ENCODE measurements at places on chromosomes 1 and 21.

GRCh38 chr1:174049514-174049913, 27.4 kb upstream of the RC3H1 start:
- no peak for DNase-seq

GRCh38 chr1:46183079-46183847, 7.0 kb upstream of the P3R3URF start:
- DNase-seq: peak; percentile 72

DNA sequence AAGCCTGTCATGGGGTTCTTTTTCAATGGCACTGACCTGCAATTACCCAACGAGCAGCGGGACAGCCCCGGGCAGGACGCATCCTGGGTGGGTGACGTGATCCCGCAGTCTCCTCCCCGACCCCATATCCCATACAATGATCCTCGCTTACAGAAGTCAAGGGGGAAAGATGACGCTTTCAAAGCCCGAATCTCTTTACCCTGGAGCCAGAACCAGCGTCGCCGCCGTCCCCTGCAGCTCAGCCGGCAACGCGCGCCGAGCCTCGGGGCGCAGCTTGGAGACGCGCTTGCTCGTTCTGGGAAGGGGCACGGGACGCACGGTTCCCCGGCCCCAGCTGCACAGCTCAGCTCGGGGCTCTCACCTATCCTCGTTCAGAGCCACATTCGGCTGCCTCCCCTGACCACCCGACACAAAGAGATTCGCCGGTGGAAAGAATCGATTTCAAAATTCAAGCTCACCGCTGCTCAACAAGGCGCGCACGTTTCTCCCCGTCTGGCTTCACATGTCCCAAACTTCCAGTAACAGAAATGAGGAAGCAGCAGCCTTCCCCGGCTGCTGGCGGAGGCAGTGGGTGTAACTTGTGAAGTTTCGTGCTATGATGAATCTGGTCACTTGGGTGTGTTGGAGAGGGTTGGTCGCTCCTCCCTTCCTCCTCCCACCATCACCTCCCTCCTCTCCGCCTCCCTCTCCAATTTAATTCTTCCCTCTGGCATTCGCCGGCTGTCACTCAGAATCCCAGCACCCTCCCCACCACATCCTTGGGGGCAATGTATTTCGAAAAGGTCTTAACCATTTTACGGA, at the start of gene TIAM1:
TSS of gene TIAM1 (minus strand) at position 582 of the 801 bp plus-strand sequence. CDS start 77,289 bp downstream, outside the sequence.
- DNase-seq: peak; percentile 89

DNA sequence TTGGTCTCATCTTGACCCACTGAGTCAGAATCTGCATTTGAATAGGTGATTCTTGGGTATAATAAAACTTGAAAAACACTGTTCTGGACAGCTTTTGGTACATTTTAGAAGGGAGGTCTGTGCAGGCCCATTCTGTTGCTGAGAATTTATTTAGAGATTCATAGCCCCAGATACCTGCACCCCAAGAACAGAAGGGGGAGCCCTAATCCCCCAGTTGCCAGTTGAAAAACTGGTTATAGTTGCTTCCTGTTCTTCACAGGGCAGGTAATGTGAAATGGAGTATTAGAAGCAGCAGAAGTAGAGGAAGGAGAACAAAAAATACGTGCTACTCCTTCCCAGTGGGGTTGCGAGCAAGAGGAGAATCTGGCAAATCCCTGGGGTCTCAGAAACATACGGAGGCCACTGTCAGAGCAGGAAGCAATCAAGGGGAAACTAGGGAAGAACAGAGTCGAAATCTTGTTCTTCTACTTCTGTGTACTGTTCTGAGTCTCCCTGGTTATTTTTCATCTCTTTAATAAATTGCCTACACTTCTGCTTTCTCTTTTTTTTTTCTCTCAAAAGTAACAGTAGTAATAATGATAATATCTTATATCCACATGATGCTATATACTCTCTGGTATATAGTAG, 4.6 kb upstream of the CLCA2 start:
- peak; percentile 48 for DNase-seq

GRCh38 chr1:63628607-63629006, 35.4 kb downstream of the PGM1 start:
- no peak for DNase-seq

- DNase-seq: no peak
Observed at GRCh38 chr1:33960188-33960895, 96.5 kb downstream of the HMGB4 start.

DNA sequence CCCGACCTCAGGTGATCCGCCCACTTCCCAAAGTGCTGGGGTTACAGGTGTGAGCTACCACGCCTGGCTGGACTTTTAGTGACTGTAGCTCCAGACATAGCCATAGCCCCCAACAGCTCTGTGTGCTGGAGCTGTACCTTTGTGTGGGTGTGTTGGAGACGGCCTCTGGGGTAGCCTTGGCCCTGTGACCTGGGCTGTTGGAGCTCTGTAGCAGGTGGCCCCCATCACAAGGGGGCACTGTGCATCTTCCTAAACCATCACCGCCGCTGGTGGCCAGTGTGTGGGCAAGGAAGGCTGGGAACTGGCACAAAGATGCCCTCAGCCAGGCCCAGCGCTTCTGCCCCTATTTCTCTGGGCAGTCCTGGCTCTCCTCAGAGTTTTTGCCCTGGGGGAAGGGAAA, 38.4 kb upstream of the FOXO6 start:
- DNase-seq: no peak

GRCh38 chr1:36765785-36766300, 268.5 kb downstream of the GRIK3 start:
- DNase-seq: no peak

DNA sequence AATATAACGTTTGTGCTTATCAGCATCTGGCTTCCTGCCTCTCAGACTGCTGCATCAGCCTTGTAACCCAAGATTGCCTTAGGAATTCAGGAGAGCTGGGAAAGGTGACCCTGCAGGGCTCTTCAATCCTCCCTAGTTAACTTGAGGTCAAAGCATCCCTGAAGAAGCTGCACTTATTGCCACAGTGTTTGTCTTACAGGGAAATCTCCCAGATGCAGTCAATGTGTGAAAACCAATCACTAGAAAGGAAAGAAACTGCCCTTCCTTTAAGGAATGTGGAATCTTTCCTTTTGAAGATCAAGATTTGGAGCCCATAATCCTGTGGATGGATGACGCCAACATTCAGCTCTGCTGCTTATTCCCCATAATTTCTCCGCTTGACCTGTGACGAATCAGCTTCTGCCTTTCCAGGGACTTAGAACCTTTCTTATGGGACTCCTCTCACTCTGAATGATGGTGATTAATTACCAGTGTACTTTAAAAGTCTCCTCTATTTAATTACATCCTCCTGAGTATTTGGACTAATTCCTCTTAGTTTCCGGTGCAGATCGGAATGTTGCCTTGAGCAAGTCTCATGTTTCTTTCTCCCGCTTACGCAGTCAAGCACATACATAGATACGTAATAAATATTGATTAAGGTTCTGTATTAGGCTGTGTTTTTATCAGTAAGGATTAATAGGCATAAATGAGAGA, 14.4 kb downstream of the ADAMTS5 start:
- DNase-seq: peak; percentile 90

DNA sequence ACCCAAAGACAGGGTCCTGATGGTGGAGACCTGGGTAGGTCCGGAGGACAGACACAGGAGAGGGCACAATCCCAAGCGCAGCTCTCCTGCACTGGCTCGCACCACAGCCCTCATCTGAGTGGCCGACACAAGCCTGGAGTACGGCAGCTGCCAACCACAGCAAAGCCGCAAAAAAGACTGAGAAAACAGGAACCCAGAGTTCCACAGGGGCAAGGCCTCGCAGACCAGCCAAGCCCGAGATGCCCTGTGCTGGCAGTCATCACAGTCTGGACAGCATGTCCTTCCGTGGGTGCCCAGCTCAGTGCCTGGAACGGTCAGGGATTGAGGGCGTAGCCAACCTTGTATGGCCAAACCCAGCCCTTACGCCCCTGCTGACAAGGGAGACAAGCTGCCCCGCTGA, 11.4 kb downstream of the ZBTB48 start:
- DNase-seq: no peak

DNA sequence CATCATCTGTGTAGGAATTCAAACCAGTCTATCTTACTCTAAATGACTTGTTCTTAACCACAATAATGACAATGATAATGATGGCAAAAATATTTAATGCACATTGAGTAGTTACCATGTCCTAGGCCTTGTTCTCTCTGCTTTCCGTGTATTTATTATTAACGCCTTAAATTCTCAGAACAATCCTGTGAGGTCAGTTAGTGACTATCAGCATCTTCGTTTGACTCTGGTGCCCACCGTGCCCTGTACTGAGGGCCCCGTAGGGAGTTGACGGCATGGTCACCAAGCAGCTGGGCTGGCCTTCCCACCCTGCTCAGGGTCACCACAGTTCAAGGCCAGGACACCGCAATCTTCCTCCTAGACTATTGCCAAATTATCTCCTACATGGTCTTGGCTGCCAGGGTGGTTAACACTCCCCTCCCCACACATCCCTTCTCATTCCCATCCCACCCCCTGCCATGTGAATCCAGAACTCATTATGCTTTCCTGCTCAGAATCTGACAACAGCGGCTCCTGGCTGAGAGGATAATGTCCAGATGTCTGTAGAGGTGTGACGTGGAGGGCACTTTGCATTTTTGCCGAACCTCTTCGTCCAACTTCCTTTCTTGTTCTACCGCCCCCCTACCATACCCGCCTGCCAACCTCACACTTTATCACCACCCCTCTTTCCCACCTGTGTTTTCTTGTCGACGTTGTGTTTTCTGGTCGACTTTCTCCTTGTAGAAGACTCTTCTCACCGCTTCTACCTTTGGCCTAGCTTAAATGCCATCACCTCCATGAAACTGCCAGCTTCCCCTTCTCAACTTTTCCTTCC, 33.4 kb downstream of the IGFN1 start:
- no peak for DNase-seq

DNA sequence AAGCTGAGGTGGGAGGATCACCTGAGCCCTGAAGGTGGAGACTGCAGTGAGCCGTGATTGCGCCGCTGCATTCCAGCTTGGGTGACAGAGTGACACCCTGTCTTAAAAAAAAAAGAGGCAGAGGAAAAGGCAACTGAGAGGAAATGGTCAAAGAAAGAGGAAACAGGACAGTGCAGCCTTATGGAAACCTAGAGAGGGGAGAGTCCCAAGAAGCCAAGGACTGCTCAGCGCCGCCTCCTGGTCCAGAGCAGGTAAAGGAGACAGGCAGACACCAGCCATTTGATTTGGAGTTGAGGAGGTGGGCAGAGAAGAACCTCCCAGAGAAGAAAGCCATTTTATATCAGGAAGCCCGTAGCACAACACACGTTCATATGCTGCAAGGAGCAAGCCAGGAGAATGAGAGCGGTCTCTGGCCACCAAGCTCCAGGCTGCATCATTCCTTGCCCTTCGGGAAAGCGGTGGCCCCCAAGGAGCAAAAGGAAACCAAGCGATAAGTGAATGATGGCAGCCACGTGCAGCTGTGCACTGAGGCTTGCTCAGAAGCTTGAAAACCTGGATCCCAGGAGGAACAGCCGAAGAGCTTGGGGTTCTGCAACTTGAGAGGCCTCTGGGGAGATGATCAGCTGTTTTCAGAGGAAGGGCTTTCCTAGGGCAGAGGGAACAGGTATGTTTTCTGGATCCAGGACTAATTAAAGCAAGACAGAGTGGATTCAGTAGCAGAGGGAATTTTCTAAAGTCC, 33.7 kb downstream of the LRRC42 start:
- no peak for DNase-seq

DNA sequence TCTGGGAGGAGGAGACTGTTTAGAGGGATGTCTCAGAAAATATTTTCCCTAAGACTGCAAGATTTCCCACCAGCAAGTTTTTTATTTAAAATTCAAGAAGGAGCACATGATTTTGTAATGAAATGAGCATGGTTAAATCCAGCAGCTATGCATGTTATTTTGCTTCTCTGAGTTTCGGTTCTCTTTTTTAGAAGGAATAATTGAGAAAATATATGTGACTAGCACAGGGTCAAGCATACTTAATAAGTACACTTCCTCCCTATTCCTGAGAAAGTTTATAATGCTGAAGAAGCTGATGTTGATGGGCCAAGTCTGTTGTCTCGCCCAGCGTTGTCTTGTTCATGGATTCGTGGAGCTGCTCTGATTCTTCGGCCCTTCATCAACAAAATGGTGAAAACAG, 51.2 kb downstream of the EXO1 start:
- DNase-seq: no peak

DNA sequence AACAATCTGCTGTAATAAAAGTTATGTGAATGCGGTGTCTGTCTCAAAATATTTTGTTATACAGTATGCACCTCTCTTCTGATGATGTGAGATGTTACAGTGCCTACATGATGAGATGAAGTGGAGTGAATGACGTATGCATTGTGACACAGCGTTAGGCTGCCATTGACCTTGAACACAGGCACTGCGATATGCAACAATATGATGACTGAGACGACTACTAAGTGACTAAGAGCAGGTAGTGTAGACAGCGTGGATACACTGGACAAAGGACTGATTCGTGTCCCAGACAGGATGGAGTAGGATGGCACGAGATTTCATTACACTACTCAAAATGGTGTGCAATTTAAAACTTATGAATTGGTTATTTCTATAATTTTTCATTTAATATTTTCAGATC, 8.4 kb downstream of the SGIP1 start:
- no peak for DNase-seq

- DNase-seq: no peak
Observed at GRCh38 chr1:20726118-20726911, 6.2 kb downstream of the SH2D5 start.

DNA sequence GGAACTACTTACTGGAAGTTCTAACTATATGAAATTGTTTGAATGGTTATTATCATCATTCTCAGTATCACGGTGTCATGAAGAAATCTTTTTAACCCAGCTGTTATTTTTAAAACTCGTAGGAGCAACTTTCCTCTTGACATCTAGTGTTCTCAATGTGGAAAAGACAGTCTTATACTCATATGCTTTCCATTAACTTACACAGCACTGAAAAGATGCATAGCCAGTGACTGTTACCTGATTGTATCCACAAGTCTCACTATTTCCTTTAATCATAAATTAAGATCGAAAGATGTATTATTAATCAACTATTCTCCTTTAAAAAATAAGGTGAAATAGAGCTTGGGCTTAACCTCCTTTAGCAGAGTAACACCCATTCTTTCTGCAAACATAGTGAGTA, 59.7 kb upstream of the TNFSF4 start:
- DNase-seq: no peak
